ENCODE measurements at places on chromosomes 2 and 18. TPM values are rescaled to one million over a fixed set of nuclear protein-coding genes. Genes with fewer than 3 reads are reported as not detected.

ABCB11 gene
- total RNA-seq = not detected

SLC19A3 gene
- total RNA-seq = 0.53 TPM

DNA sequence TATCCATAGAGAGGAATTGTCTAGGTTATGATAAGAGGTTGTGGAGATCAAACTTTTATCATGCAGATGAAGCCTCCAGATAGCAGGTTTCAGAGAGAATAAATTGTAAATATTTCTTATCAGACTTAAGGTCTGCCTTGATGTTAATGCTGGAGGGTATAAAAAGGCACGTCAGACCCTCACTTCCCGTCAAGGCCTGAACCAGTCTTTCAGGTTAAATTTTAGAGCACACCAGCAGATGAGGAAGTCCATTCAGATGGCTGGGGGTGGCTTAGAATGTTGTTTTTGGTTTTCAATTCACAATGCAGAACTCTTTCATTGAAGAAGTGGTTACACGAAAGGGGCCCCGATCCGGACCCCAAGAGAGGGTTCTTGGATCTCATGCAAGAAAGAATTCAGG is 144.4 kb upstream of the FBXO11 start:
- H3K27me3 ChIP-seq = no peaks in the 10 kb centered on the region
- H3K36me3 ChIP-seq = no peaks in the 10 kb centered on the region

DNA sequence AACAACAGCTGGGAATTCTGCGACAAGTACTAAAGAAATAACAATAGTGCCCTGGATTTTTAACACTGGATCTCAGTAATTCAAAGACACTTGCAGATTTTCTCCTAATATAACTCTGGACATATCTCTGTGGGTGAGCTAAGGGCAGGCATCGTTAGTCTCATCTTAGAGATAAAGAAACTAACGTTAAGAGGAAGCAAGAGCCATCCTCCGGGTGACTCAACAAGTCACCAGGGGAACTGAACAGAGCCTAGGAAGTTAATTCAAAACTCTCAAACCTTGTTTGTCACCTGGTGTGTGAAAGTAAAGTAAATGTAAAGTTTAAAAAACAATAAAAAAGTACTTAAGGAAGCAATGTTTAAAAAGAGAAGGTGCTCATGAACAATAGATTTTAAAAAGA is 41.6 kb upstream of the NRP2 start:
- no peak overlapping the region for H3K27ac ChIP-seq
- no peak overlapping the region for H3K4me3 ChIP-seq

DNAJC5G gene
- not detected for total RNA-seq

RAX gene
- total RNA-seq = not detected

- H3K36me3 ChIP-seq = no peaks in the 10 kb centered on the region
- DNase-seq = no peak
- no peaks in the 10 kb centered on the region for H3K4me1 ChIP-seq
Measured at GRCh38 chr2:59726228-59727120, 827.0 kb downstream of the BCL11A start.

GRCh38 chr18:67951137-67951536 is 434.6 kb upstream of the DSEL start:
- no peak overlapping the region for H3K4me3 ChIP-seq

Data from esophagus squamous epithelium (tissue), 5 donors.